A673 (cell line): ENCODE measurements at places on chromosomes 6 and 20. TPM values are rescaled to one million over a fixed set of nuclear protein-coding genes. Genes with fewer than 3 reads are reported as not detected.

The FUCA2 gene
- 11.4 and 15.3 TPM in 2 replicates for total RNA-seq

- H3K4me1 ChIP-seq, result no peaks in the 10 kb centered on the region
- no peaks in the 10 kb centered on the region for H3K27me3 ChIP-seq
- H3K36me3 ChIP-seq, result no peaks in the 10 kb centered on the region
Measured at GRCh38 chr6:167685654-167686053, 141.1 kb upstream of the AFDN start.

The RPL7L1 gene
- 168 and 183 TPM in 2 replicates for total RNA-seq

DNA sequence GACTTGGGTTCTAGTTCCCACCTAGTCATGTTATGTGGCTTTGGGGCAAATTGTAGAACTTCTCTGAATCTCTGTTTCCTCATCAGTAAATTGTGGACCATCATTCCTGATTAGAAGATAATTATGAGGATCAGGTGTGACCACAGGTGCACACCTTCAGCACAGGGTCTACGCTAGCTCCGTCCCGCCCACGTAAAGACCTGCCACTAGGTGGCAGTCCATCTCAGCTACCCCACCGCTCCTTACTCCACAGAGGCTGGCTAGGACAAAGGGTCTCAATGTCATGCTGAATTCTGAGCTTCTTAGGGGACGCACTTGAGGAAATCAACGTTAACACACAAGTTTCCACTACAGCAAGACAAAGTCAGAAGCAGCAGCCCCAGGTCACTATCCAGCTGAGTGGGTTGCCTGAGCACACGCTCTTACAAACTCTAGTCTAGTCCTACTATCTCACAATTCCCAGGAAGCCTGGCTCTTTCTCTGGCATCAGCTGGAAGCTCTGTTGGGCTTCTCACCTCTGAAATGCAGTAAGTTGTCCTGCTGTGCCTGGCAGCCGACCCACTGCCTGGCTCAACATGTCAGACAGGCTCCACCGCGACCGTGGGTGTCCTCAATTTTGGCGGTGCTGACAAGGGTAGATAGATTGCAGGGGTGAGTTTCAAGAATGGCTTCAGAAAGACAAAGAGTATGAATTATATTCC, 2.0 kb upstream of the PLCG1 start:
- H3K4me3 ChIP-seq, result no peak overlapping the region
- DNase-seq, result peak; percentile 62
- no peaks in the 10 kb centered on the region for H3K27me3 ChIP-seq
- H3K4me1 ChIP-seq, result peaks cover 26% of the 10 kb centered on the region

- no peak overlapping the region for H3K27ac ChIP-seq
- no peak overlapping the region for H3K4me3 ChIP-seq
- no peak for DNase-seq
- peaks cover 25% of the 10 kb centered on the region for H3K27me3 ChIP-seq
- H3K4me1 ChIP-seq, result no peaks in the 10 kb centered on the region
Measured at GRCh38 chr6:152846825-152847224, 96.2 kb downstream of the VIP start.
